NCI-H1092 (cell line): ENCODE measurements at places on chromosomes 3 and 15.

DNA sequence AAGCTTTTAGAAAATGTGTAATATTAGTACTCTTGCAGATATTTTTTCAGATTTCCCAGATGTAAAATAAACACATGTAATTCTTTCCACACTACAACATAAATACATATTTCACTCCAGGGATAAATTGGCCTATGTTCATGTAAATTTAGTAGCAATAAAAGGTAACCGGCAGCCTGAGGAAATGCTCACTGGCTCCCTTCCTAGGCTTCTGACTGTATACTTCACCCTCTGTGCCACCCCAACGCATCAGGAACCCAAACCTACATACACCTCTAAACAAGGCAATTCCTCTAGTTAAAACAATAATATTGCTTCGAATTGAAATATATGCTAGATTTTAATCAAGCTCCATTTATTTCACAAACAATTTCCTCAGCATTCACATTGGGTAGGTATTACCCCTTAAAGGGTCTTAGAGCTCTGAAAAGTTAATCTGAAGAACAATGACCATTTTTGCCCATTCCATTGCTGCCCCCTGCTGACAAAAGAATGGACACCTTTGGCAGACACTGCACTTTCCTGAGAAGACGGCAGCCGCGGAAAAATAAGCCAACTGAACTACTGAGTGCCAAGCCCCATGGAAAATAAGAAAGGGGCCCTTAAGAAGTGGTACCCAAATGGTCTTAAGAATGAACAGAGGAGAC lies 212.5 kb downstream of the OSBPL10 start:
- peak; percentile 5 for DNase-seq

DNA sequence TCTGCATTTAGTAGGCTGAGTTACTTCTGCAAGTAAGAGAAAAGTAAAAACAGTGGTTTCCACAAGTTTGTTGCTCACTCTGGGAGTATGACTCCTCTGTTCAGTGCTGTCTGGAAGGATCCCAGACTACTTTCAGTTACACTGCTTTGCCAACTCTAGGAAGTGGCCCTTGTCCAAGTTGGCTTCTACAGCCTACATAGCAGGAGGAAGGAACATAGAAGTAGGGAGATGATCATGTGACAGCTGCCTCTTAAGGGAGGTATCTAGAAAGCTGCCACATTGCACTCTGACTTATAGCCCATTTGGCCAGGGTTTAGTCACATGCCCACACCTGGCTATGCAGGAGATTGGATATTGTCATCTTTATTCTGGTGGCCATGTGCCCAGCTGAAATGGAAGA lies 298.1 kb downstream of the NSUN3 start:
- DNase-seq = no peak

GRCh38 chr3:140073278-140074045 lies 138.5 kb downstream of the CLSTN2 start:
- DNase-seq = no peak

- DNase-seq = peak; percentile 29
Observed at GRCh38 chr3:124202754-124203153, 210.8 kb upstream of the ROPN1 start.

- DNase-seq = no peak
Observed at GRCh38 chr3:29581311-29581710, 300.4 kb downstream of the RBMS3 start.

DNA sequence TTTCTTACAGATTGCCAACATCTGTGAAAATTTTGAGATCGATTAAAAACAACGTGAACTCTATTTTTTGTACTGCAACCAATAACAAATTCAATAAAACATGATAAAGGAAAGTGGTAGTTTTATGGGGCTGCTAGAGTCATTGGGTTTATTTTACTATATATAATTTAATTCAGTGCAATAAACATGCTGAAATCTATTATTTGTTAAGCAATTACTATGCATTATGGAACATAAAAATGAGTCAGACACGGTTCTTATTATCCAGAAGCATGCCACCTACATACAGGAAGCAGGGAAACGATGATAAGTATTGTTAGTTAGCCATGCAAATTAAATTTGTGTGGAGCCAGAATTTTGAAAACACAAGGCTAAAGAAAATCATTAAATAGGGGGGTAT lies 27.2 kb downstream of the NPHP3 start:
- DNase-seq = no peak

DNA sequence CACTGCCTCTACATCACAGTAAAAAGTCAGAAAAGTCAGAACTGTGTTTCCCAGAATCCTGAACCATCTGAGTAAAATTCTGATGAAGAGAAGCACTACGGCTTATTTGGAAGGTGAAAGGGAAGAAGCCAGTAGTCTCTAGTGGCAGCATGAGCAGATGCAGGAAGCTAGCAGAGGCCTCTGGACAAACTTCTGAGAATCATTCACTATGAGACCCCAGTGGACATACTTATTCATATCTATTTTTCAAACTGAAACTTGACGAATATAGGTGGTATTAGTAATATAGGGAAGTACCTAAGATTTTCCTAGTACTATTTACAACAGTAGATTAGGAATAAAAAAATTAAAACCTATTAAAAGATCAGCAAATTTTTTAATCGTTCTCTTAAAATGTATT lies 272.8 kb upstream of the TTC14 start:
- DNase-seq = no peak

DNA sequence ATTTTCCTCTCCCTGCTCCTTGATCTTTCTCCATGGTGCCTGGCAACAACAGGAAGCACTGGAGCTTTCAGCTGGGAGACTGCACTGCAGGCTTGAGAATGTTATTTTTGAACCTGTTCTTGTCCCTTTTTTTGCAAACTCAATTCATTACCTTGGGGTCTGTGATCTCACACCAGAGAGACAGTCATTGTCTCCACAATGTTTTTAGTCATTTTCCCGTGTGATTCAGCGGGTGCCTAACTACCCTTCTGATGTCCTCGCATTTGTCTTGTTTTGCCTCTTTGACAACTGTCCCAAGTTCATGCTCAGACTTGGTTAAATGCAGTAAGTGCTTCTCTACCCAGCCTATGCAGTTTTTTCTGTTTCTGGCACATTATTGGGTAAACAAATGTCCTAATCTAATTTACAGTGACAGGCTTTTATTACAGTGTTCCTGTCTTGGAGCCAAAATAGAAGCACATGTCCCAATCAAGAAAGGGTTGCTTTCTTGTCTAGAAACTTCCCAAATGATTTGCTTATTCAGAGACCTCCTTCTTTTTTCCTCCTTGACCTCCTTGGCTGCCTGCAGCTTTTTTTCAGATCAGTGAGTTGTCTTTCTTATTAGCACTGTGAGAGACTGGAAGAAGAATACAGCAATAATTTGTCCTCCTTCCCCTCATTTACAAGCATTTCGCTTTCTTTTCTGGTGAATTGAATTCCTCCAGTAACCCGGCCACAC lies 162.4 kb downstream of the NSUN3 start:
- DNase-seq = no peak

DNA sequence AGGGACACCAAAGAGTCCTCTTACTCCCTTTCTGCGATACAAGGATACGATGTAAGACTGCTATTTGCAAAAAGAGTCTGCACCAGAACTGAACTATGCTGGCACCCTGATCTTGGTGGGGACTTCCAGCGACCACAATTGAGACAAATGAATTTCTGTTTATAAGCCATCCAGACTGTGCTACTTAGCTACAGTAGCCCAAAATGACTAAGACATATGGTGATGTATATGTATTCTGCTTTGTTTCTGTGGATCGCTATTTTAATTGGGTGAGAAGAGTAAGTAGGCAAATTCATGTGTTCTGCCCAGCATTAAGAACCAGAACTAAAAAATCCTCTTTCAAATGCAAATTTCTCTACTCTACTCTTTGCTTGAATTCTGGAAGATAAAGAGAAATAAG lies 720.9 kb downstream of the DIPK2A start:
- no peak for DNase-seq

- DNase-seq = no peak
Observed at GRCh38 chr3:46455231-46456115, 9.2 kb downstream of the LTF start.

- DNase-seq = no peak
Observed at GRCh38 chr3:73405853-73406252, 218.9 kb downstream of the PDZRN3 start.

- no peak for DNase-seq
Observed at GRCh38 chr15:30859091-30859874, 44.4 kb upstream of the FAN1 start.

DNA sequence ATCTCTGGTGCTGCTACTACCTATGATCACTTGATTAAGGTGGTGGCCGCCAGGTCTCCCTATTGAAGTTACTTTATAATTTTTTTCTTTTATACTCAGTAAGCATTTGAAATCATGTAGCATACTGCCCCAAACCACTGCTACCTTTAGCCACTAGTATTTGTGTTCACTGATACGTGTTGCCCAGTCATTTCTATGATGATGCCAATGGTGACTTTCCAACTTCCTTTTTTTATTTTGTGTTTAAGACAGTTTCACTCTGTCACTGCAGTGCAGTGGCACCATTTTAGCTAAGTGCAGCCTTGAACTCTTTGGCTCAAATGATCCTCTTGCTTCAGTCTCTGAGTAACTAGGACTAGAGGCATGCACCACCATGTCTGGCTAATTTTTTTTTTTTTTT lies 598.2 kb downstream of the NAALADL2 start:
- no peak for DNase-seq

- DNase-seq = no peak
Observed at GRCh38 chr3:11045536-11045935, 53.0 kb downstream of the SLC6A1 start.

DNA sequence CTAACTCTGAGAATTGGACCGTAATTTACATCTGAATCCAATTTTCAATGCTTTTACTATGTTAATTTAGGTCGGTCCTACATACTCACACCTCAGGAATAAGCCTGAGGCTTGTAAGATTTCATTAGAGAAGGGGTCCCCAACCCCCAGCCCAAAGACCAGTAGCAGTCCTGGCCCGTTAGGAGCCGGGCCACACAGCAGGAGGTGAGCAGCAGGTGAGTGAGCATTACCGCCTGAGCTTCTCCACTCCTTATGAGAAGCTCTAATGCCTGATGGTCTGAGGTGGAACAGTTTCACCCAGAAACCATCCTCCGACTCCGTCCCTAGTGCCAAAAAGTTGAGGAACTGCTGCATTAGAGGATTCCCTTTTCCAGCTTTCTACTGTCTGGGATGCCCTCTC lies 757.3 kb downstream of the SI start:
- DNase-seq = no peak

- no peak for DNase-seq
Observed at GRCh38 chr3:194967151-194968117, 281.8 kb downstream of the FAM43A start.

- no peak for DNase-seq
Observed at GRCh38 chr3:133930341-133930933, 34.8 kb upstream of the RAB6B start.

- DNase-seq = no peak
Observed at GRCh38 chr3:24929521-24929920, 434.9 kb upstream of the THRB start.

DNA sequence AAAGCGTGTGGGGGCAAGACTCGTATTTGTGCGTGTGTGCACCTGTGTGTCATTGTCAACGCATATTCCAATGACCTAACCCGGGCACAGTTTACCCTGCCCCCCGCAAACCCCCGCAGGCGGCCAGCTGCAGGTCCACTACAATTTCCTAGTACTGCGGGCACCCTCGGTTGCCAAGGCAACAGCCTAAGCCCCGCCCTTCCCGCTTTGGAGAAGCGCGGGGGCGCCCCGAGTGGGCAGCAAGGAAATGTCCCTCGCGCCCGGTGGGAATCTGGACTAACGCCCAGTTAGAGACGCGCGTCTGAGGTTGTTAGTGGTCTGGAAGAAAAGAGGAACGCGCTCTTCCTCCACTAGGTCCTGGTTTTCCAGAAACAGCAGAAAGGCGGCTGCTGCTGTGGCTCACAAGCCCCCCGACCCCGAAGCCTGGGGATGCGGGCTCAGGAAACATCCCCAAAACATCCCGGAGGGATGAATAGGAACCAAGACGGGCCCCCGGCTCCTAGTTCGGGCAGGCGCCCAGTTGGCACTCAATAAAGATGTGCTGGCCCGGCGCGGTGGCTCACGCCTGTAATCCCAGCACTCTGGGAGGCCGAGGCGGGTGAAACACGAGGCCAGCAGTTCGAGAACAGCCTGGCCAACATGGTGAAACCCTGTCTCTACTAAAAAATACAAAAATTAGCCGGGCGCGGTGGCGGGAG lies 1.1 kb downstream of the ABHD14A start:
- DNase-seq = peak; percentile 72

GRCh38 chr3:58629629-58630028 lies 36.9 kb downstream of the FAM3D start:
- DNase-seq = no peak

- DNase-seq = no peak
Observed at GRCh38 chr3:182244222-182244971, 532.7 kb downstream of the SOX2 start.

DNA sequence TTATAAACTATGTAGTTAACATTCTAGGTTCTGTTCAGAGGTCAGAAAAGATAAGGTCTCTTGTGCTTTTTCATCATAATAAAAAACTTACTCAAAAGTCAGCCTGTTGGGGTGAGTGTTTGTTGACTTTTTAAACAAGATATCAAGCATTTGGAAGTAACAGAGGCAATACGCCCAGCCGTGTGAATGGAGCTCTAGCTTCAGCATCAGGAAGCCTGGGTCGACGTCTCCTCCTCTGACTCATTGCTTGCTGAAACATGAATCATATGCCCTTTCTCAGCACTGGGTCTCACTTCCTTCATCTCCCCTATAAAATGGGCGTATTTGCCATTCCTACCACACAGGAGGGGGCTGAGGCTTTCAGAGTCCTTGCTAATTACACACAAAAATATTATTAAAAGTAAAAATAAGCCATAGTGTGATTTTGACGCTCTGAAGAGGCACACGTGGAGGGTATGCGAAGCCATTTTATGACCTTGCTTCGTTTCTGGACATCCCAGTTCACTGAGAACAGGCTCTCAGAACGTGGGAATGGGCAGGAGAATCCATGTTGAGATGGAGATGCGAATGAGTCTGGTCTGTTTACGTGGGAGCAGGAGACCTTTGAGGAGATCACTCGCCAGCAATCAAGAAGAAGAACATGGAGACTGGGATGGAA lies 220.8 kb upstream of the TPRG1 start:
- DNase-seq = no peak

- DNase-seq = no peak
Observed at GRCh38 chr15:44554934-44555723, 18.2 kb downstream of the EIF3J start.

- DNase-seq = no peak
Observed at GRCh38 chr3:27661797-27662196, 60.3 kb downstream of the EOMES start.
